Left kidney (tissue), 8 donors: ENCODE measurements at places on chromosomes 4 and X. TPM values are rescaled to one million over a fixed set of nuclear protein-coding genes. Genes with fewer than 3 reads are reported as not detected.

SLC4A4 gene
- polyA plus RNA-seq, result 81.7 TPM

RTL9 gene
- polyA plus RNA-seq, result 0.22 TPM

ATP6AP2 gene
- 190 TPM for polyA plus RNA-seq

PLXNB3 gene
- polyA plus RNA-seq, result 1.5 TPM

LARP7 gene
- 124 TPM for polyA plus RNA-seq

CENPI gene
- polyA plus RNA-seq, result 13.9 TPM

GAGE13 gene
- not detected for polyA plus RNA-seq

ARR3 gene
- polyA plus RNA-seq, result 1.6 TPM

NUDT11 gene
- 14.8 TPM for polyA plus RNA-seq

GPRIN3 gene
- polyA plus RNA-seq, result 8.6 TPM

S100G gene
- not detected for polyA plus RNA-seq

PGAM4 gene
- polyA plus RNA-seq, result 0.52 TPM

F11 gene
- polyA plus RNA-seq, result 5.3 TPM

YTHDC1 gene
- polyA plus RNA-seq, result 225 TPM

UGT2B17 gene
- polyA plus RNA-seq, result 0.15 TPM

MAGEE1 gene
- polyA plus RNA-seq, result 5.9 TPM

FAM133A gene
- polyA plus RNA-seq, result 0.05 TPM

AFF1 gene
- 56.4 TPM for polyA plus RNA-seq

SFRP2 gene
- polyA plus RNA-seq, result 14.9 TPM

CCKAR gene
- polyA plus RNA-seq, result 0.10 TPM

MAGEC1 gene
- polyA plus RNA-seq, result not detected

MAGEB2 gene
- polyA plus RNA-seq, result not detected

TRIM2 gene
- polyA plus RNA-seq, result 78.6 TPM

SPARCL1 gene
- 9.2 TPM for polyA plus RNA-seq

GAGE2A gene
- polyA plus RNA-seq, result not detected

TECRL gene
- polyA plus RNA-seq, result not detected

CYSLTR1 gene
- 2.1 TPM for polyA plus RNA-seq

ANAPC10 gene
- 27.1 TPM for polyA plus RNA-seq

LDB2 gene
- polyA plus RNA-seq, result 87.8 TPM

HTRA3 gene
- polyA plus RNA-seq, result 7.2 TPM

VCX2 gene
- polyA plus RNA-seq, result 0.28 TPM

GPM6B gene
- 21.5 TPM for polyA plus RNA-seq

RBM46 gene
- 0.05 TPM for polyA plus RNA-seq
